ENCODE measurements at places on chromosomes 7 and 10.

- DNase-seq = no peak
Measured at GRCh38 chr7:86558680-86559501, 84.8 kb upstream of the GRM3 start.

DNA sequence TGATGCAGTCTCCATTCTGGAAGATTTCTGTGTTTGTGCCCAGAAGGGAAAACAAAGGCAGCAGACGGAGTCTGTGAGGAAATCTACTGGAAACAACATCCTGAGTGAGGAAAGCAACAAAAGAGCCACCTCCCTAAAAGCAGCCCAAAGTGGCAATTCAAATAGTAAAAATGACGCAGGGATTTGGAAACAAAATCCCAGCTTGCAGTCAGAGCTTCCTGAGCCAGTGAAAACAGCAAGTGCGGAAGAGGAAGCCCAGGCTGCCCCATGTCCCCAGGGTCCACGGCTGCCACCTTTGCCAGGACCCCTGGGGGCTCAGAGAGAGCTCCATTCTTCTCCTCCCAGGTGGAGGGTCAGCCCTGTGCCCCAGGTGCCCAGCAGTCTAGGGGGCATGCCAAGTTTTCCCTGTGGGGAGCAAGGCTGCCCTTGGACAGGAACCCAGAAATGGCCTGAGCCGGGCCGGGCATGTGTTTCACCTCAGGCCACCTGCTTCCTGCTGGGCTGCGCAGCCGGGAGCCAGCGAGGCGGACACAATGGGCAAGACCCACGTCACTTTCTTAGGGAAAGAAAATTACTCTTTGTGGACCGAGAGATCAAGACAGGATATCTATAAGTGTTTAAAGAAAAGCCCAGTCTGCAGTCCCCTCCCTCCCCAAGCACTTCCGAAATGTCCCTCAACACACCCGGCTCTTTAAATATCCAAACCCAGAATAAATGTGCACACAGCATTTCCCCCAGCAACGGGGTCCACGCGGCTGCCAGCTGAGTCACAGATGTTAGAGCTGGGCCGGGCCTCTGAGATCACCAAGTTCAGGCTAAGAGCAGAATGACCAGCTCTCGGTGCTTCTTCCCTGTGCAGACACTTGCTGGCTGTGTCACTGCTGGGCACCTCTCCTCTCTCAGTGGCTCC is 231.1 kb downstream of the ARHGAP12 start:
- no peak for DNase-seq

- DNase-seq = no peak
Measured at GRCh38 chr7:84291756-84292155, 97.2 kb upstream of the SEMA3A start.

DNA sequence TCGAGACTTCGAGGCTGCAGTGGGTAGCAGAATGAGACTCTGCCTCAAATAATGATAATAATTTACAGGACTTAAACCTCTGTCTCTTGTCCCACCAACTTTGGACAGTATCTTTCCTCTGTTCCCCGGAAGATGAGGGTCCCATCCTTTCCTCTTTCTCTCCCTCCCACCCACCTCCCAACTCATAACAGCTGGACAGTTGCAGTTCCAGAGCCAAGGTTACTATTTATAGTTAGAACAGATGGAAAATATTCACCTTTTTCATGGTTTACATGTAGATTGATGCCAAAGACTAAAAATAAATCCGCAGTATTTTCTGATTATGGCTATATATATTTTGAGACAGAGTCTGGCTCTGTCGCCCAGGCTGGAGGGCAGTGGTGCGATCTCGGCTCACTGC is 31.6 kb upstream of the SUN1 start:
- no peak for DNase-seq

- DNase-seq = no peak
Measured at GRCh38 chr10:95421782-95422181, 131.0 kb upstream of the PDLIM1 start.

GRCh38 chr7:96144260-96144526 is 177.7 kb downstream of the SLC25A13 start:
- DNase-seq = no peak

DNA sequence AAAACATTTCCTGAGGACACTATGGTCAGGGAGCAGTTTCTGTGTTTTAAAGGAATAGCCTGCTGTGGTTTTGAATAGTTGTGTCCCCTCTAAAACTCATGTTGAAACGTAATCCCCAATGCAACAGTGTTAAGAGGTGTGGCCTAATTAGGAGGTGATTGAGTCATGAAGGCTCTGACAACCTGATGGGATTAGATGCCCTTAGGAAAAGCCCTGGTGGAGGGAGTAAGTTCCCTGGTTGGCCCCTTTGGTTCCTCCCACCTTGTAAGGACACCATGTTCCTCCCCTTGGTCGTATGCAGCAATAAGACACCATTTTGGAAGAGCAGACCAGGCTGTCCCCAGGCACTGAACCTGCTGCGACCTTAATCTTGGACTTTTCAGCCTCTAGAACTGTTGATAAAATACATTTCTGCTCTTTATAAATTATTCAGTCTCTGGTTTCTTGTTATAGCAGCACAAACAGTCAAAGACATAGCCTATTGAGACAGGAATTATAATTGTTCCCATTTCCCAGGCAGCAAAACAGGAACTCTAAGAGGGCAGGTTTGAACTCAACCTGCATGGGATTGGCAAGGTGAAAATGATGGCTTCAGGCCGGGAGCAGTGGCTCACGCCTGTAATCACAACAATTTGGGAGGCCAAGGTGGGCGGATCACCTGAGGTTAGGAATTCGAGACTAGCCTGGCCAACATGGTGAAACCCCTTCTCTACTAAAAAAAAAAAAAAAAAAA is 20.5 kb upstream of the TNS3 start:
- DNase-seq = no peak

GRCh38 chr7:11642276-11642675 is 189.7 kb downstream of the THSD7A start:
- DNase-seq = no peak

- no peak for DNase-seq
Measured at GRCh38 chr10:16679511-16679910, 137.7 kb downstream of the RSU1 start.

- no peak for DNase-seq
Measured at GRCh38 chr10:93454146-93454545, 28.0 kb downstream of the MYOF start.

DNA sequence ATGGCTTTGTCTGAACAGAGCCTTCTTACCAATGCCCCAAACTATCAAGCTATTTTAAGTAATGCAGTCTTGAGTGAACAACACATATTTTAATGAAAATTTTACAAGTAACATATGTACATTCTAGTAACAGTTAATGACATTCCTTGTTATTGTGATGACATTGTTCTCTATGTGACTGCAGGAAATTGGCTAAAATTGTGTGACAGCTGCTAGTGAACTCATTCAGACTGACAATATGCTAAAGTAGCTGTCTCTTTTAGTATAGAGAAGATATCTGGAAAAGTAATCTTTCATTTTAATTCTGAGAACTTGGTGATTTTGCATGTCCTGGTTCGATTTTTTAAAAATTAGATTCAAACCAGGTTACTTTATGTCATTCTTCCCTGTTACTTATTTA is 259.8 kb upstream of the MAGI2 start:
- DNase-seq = no peak

DNA sequence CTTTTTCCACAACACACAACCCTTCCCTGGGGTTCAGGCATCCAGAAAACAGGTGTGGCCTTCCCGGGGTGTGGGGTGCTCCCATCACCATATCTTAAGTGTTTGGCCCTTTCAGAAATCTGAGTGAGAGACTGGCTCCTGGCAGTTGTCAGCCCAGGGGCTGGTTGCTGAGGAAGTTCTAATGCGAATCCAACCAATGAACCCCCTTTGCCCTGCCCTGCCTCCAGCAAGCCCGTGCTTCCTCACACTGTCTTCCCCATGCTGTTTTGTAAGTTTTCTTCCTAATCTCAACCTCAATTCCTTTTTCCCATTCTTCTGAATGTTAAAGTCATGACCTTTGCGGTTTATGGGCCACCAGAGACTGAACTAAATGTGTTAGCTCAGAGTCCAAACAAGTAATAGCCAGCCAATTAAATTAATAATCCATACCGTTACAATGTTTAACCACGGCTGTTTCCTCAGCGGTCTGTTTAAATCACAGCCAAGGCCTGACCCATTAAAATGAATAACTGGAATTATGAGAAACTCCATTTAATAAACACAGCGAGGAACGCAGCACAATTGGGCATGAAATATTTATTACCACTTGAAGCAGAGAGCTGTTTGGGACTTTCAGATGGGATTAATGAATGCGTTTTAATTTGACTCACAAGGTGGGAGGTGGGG is 90.9 kb upstream of the TCF7L2 start:
- DNase-seq = no peak

DNA sequence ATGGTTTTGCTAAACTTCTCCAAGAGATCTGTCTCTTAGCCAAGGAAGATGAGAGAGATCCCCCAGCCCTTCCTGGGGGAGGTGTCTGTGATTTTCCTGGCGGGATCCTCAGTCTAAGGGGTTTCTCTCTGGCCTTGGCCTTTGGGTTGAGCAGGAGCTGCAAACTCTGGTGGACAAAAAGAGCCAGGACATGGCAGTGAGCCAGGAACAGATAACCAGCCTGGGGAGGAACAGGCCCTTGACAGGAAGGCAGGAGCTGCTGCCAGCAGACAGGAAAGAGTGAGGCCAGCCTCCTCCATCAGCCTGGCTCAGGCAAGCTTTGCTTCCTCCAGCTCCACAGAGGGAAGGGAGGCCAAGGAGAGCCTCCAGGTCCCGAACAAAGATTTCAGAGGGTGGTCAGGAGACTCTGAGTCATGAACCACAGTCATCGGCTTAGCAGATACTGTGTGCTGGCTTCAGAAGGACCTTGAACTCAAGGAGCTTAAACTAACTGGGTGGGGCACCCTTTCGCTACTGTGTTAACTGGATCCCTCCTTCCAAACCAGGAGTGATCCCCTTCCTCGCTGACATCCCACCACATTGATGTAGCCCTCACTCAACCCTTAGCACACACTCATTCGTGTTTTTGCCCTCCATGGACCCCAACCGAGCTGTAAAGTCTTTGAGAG is 34.7 kb downstream of the DDIT4 start:
- DNase-seq = no peak

GRCh38 chr7:151963895-151964870 is 7.9 kb downstream of the GALNTL5 start:
- no peak for DNase-seq
